RKO (cell line): ENCODE measurements at places on chromosomes 3 and 15.

DNA sequence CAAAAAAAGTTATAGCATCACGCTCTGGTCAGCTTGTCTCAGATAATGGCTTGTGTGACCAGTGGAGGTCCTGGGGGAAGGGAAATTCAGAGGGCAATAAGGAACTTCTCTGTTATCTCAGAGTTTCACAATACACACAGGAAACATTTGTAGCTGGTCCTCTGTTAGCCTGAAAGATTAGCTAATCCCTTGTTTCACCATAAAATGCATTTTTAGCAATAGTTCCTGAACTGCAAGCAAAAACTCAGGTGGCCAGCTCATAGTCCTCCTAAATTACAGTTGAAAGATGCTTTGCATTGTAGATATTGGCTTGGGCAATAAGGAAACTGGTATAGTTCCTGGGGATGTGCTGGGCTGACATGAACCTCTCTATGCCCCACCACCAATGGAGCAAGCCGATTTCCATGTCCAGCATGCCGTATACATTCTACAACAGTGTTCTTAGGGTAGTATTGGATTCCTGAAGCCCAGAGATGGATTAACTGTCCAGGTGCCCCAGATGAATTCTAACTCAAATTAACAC, 141.5 kb upstream of the TBL1XR1 start:
- no peak for DNase-seq

DNA sequence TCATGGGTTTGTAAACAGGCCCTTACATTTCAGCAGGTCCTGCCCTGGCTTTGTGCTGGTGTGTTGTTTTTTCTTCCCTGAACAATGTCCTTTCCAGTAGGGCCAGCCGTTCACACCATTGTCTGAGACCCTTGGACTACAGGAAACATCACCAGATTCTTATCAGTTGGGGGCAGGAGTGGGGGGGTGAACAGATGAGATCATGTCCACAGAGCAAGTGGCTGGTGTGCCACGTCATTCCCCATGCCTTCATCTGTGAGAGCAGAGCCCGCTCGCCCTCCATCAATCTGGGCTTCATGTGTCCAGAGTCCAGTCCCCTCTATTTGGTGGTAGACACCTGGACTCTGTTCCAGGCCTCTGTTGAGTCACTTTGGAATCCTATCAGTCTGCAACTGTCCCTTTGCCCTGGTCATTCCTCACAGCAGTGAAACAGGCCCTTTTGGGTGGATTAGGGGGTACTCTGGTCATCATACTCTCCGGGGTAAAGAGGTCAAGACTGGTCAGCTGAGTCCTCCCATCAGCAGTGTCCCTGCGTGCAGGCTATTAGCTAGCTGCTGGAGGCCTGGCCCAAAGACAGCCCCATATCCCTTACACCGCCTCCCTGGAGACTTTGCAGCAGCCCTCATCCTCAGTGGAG, 15.0 kb downstream of the SEMA3G start:
- DNase-seq, result no peak

DNA sequence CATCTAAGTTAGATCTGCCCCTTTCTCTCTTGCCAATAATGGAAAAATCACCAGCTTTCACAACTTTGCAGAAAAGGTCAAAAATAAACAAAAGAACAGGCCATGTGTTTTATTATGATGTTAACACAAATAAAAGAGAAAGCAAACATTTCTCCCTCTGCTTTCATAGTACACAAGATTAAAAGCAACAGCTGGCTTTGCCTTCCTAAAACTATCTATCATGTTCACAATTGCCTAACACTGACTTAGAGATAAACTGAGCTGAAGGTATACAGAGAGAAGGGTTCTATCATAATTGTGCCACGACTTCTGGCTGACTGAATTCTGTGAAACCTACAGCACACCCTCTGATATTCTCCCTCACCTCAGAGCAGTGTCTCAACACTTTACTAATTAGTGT, 29.4 kb downstream of the AADAC start:
- DNase-seq, result no peak

- DNase-seq, result no peak
These were observed 19.9 kb upstream of the RPL29 start for GRCh38 chr3:52015438-52016228.

GRCh38 chr3:169624533-169624972, 39.0 kb downstream of the MECOM start:
- no peak for DNase-seq

DNA sequence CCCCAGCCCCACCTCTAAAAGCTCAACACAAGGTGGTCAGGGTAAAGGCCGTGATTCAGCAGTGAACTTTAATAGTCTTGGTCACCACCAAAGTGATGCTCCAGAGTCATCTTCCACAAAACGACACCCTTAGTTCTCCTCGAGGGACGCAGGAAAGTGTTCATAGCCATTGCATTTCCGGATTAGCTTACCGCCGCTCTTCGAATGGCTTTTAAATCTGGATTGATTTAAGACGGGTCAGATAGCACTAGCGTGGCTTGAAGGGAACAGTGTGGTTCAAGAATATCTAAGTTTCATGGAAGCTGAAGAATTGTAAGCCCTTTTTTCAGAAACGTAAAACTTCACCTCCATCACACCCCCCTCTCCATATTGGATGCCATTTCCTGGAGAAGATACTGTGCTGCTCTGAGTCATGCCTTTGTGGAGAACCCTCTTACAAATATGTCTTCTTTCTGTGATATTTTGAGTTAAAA, 829 bp downstream of the RNF7 start:
- peak; percentile 82 for DNase-seq

DNA sequence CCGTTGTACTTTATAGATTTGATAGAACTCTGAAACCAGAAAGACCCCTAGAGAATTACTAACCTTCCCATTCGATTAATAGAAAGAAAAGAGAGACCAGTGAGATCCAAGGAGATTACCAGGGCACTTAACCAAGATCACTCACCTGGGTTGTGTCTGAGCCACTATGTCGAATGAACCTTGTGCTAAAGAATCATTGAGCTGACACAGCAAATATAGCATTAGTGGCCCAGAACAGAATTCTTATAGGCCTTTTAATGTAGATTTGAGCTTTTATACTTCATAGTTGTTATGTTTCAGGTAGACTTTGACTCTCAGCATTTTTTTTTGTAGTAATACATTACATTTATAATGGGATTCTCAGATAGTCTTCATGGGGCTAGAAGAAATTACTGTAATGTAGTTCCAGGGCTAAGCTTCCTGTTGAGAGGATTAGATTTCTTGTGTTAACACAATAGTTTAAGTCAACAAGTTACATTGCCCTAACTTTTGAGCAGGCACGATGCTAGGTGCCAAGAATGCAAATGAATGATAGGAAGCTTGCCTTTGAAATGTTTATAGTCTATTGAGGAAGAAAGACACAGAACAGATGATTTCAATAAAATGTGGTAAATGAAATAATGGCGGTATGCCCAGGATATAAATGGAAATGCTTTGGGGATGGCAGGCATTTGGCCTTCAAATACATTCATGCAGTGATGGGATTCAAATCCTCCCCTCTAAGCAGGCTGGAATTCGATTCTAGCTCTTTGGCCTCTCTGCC, 24.4 kb upstream of the ABHD10 start:
- no peak for DNase-seq

- no peak for DNase-seq
These were observed 5.8 kb upstream of the HCN4 start for GRCh38 chr15:73374604-73375003.

- no peak for DNase-seq
These were observed 190.1 kb downstream of the FAM43A start for GRCh38 chr3:194875581-194876402.

DNA sequence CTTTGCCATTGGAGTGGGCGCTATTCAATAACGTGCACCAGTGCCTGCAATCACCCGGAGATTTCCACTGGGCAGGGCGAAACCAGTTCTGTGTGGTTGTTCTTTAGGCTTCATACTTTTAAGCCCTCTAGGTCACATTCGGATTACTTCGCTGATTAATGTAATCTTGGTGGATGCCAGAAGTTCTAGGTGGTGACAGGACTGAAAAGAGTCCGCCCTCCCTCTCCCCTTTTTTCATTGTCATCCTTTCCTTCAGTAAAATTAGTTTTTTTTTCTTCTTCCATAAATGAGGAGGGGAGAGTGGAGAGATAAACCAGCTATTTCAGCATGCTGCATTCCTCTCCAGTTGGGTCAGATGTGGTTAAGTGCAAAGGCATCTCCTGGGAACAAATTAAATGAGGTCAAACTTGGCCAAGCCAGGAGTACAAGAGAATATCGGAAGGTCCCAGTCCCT, 2.3 kb upstream of the SLC2A2 start:
- no peak for DNase-seq

DNA sequence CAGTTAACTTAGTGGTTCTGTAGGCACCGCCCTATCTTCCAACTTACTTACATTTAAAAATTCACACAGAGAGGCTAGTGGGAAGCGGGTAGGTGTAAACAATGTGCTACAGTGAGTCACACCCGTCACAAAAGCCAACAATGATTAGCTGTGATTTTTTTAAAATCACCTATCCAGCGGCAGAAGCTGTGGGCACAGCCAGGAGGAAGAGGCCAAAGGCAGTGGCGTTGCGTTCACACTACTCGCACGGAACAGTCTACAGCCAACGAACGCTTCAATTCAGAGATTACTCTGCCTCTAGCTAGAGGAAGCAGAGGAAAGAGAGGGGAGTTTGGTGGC, 2.5 kb upstream of the NLGN1 start:
- peak; percentile 55 for DNase-seq

DNA sequence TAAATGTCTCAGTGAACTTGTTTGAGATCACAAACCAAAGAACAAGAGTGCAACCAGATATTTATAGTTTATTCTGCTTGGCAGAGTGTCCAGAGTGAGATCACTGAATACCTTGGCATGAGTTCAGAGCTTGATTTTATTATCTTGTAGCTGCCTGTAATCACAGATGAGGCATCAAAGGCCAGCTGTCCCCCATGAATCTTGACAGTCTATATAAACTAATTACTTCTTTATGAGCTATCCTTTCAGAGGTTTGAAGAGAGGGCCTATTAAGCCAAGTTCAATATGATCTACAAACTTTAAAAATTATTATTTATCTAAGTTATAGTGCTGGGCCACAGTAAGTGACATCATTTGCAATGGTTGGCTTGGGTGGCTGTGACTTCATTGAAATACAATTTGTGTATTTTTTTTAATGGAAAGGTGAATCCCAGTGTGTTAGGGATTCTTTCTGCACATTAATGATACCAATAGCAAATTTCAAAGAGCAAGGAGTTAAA, 251.5 kb downstream of the CLSTN2 start:
- no peak for DNase-seq

GRCh38 chr15:34490417-34491193, 53.0 kb upstream of the GOLGA8A start:
- no peak for DNase-seq

DNA sequence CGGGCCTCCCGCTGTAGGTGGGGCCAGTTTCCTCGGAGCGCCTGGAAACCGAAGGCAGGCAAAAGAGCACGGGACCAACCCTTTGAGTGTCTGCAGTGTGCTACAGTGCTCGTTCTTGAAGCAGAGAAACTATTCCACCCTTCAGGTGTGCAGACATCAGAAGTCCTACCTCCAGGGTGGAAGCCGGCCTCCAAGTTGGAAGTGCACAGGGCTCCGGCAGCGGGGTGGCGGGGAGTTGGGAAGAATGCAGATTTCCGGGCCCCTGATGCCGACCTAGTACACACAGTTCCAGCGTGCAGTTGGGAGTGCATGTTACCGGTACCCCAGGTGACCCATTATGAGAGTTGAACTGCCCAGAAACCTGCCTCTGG, 3.0 kb downstream of the KLF13 start:
- DNase-seq, result no peak

DNA sequence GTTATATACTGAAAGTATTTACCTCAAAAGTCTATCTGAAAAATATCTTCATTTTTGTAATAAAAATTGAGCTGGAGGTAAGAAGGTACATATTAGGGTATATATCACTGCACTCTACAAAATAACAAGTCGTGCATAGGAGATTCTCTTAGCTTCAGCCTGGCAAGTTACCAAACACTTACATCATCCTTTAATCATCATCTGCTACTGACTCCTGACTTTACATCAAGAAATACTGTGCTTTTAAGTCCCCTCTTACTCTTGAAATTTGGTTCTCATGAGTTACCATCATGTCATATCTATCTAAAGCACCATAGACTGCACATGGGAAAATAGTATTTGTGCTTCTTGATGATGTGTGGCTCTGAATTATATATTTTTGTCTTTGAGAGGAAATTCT, 50.8 kb downstream of the LYSMD4 start:
- peak; percentile 72 for DNase-seq
